ENCODE measurements at places on chromosomes 6 and 20. TPM values are rescaled to one million over a fixed set of nuclear protein-coding genes. Genes with fewer than 3 reads are reported as not detected.

Gene PTK6
- 0.55 TPM for total RNA-seq

Gene PCK1
- total RNA-seq = not detected

Gene BACH2
- 5.0 TPM for total RNA-seq

Gene PNLDC1
- total RNA-seq = not detected

Gene FAM209B
- 0.48 TPM for total RNA-seq

Gene POM121L2
- not detected for total RNA-seq

Gene EFCAB8
- total RNA-seq = not detected

Gene PRL
- not detected for total RNA-seq

Gene ZNF334
- total RNA-seq = 8.0 TPM

Gene C20orf141
- total RNA-seq = not detected

Gene BANF2
- total RNA-seq = not detected

Gene C6orf52
- 3.1 TPM for total RNA-seq

Gene SEL1L2
- total RNA-seq = not detected

Gene THEMIS
- total RNA-seq = not detected

Gene SMOC2
- total RNA-seq = not detected
